NAMALWA (cell line): ENCODE measurements at places on chromosomes 4 and X.
A peak's percentile ranks its signal among the peaks of the same experiment; 100 is the strongest.

DNA sequence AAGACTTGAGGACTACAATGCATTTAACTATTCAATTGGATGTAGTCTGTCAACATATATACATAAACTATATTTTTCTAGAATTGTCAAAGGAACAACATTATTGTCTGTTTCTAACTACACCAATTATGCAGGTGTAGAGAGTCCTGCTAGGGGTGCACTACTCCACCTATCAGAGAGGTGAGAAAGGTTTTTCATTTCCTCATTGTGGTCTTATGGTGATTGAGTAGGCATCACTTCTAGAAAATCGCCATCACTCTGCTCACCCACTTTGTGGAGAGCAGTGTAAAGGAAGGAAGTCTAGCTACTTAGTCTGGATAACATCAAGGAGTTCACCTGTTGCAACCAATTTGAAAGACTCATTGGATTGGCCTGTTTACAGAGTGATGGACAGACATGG lies 4.4 kb upstream of the ADH1C start:
- DNase-seq: no peak

DNA sequence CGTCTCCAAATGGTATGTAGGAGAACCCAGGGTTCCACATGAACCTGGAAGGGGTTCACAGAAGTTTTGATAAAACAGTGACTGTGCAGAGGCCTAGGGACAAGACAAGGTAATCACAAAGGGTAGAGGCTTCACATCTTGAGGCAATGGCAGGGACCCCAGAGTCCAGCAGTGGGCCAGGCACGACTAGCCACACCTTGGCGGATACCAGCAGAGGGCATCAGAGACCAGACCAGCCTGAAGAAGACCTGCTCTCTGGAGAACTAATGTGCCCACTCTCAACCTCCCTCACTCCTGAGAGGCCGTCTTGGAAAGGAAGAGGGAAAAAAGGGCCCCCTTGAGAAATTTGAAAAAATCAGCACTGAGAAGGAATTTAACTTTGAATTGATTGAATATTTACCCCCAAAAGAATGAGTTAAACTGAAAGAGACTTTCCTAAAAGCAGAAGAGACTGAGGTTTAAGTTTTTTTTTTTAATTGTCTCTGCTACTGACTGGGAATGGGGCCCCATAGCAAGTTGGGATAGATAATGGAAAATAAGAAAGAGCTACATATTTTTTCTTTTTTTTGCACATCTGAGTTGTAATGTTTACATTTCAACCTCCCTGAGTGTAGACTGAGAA lies 243.8 kb upstream of the JADE1 start:
- peak; percentile 55 for DNase-seq

DNA sequence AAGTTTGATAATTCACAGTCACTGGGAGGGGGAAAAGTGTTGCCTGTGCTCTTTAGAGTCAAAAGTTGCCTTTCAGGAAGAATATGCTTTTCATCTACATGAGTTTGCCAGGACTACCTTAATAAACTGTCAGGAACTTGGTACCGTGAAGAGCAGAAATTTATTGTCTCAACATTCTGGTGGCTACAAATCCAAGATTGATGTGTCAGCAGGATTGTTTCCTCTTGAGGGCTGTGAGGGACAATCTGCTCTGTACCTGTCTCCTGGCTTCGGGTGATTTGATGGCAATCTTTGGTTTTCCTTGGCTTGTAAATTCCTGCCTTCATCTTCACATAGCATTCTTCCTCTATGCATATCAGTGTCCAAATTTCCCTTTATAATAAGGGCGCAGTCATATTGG lies 277.2 kb downstream of the PDGFC start:
- DNase-seq: no peak

- peak; percentile 3 for DNase-seq
These were observed 7.4 kb downstream of the WDR44 start for GRCh38 chrX:118353081-118353850.

- no peak for DNase-seq
These were observed 177.1 kb downstream of the CBR4 start for GRCh38 chr4:168832763-168833575.

DNA sequence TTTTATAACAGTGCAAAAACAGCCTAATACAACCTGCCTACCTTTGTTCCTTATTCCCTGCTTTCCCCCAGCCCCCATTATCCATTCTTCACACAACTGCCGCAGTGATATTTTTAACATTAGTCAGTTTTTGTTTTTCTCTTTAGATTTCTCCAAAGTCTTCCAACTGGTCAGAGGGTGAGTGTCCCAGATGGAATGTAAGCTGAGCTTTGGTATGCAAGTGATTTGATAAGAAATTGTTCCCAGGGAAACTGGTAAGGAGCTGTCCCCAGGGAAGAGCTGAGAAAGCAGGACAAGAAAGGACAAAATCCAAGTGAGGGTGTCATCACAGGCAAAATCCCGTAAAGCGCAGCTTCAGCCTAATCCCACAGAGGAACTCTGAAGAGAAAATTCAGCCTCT lies 475.5 kb upstream of the ADGRL3 start:
- DNase-seq: no peak

DNA sequence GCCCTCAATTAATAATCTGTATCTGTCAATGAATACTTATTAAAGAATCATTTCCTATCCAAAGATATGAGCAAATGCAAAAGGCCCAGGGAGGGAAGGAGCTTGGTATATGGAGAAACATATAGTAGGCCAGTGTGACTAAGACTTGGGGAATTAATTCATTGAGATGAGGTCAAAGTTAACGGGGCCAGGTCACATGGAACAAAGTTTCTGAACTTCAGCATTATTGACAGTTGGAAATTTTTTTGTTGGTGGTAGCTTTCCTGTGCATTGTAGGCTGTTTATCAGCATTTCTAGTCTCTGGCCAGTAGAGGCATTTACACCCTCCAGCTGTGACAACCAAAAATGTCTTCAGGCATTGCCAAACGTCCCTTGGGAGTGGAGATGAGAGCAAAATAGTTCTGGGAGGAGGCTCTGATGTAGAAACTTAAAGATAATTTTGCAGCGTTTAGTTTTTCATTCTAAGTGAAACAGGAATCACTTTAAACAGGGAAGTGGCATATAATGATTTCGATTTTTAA lies 202.0 kb downstream of the SLC4A4 start:
- DNase-seq: peak; percentile 37

- DNase-seq: no peak
These were observed 331.5 kb downstream of the RPA4 start for GRCh38 chrX:97215186-97215585.

- DNase-seq: no peak
These were observed 127.5 kb upstream of the RADX start for GRCh38 chrX:106484233-106484632.

DNA sequence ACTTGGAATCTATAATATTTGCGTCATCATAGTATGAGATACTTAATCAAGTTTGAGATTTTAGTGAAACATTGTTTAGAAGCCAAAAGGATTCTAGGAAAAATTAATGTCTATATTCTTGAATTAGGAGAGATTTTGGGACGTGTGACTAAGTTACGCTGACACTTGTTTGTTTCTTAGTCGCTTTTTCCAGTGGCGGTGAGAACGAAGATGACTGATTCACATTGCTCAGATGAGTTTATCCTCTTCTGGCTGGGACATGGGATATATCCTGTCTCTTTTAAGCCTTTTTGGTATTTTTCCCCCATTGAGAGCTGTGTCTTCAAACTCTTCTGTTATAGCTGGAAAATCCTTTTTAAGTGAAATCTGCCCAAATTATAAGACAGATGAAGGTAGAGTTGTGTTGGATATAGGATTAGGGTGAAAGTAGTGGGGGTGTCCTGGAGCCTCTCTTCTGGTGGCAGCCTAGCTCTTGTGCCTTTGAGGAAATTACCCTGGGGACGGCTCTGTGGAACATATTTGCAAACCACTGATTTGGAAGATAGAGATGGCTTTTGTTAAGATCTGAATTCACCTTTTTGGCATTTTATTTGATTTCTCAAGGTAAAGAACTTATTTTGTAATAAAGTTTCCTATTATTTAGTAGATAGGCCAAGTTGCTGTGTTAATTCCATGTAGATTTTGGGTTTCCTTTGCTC lies 49.7 kb downstream of the HTT start:
- no peak for DNase-seq

DNA sequence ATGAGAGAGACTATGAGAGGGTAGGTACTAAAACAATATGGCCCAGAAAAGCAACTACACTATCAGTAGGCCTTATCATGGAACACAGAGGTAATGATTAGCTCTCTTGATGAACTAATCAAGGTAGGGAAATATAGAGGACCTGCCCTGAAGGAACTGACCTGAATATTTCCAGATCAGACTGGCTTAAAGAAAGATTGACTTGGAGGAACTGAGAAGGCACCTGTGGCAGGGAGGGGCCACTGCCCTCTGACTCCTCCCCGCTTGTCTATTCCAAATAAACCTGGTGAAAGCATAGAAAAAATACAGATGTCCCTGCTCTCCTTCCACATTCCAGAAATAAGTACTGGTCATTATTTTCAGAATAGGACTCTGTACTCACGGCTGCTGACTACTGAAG lies 5.5 kb downstream of the RPS6KA6 start:
- DNase-seq: no peak
